ENCODE measurements at places on chromosomes 11 and 22.

GRCh38 chr22:48902001-48902869 is 925.4 kb downstream of the BRD1 start:
- no peak for DNase-seq

- DNase-seq = no peak
Measured at GRCh38 chr11:107882095-107882820, 23.7 kb upstream of the SLC35F2 start.

DNA sequence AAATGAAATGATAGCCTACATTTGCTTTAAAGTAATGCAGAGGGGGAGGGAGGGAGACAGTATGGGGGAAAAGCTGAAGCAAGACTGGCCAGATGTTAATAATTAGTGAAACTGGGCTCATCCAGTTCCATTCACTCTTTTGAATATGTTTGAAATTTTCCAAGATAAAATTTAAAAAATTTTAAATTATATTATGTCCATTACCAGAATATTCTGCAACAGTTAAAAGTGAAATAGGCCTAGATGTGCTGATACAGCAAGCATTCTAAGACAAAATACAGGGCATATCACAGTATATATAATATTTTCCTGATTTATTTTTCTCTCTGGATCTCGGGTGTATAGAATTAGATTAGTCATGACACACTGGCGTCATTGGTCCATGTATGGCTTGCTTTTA is 13.6 kb upstream of the ZNRF3 start:
- DNase-seq = no peak

DNA sequence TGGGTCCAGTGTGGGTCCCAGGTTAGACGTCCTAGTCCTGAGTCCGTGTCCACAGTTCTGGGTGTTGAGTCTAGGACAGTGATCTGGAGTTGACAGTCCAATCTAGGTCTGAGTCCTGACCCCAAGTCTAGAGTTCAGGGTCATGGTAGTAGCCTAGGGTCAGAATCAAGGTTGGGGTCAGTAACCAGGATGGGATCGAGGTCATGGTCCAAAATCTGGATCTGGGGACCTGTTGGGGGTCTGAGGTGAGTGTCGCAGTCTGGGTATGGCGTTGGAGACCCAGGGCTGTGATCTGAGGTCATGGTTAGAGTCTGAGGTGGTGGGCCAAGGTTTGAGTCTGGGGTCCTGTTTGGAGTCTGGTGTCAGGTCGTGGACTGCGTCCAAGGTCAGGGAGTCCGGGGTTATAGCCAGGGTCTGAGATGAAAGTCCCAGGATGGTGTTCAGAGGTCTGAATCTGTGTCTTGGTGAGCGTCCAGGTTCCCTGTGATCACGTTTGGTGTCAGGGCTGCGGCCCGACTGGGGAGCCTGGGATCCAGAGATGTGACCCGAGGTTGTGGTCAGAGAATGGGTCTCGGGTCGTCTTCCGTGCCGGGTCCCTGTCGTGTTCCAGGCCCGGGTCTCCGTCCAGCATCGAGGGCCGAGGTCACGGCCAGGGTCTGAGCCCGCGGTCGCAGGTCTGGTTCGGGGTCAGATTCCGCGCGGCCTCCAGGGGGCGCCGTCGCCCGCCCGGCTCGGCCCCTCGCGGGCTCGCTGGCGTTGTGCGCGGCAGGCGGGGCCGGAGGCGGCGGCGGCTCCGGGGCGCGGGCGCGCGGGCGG is 432 bp upstream of the GRK2 start:
- no peak for DNase-seq

- DNase-seq = no peak
Measured at GRCh38 chr11:85472953-85473352, 154.2 kb downstream of the DLG2 start.

GRCh38 chr22:45007391-45008185 is 2.2 kb downstream of the PHF21B start:
- DNase-seq = no peak

GRCh38 chr22:17342361-17342760 is 26.9 kb upstream of the CECR2 start:
- DNase-seq = no peak

DNA sequence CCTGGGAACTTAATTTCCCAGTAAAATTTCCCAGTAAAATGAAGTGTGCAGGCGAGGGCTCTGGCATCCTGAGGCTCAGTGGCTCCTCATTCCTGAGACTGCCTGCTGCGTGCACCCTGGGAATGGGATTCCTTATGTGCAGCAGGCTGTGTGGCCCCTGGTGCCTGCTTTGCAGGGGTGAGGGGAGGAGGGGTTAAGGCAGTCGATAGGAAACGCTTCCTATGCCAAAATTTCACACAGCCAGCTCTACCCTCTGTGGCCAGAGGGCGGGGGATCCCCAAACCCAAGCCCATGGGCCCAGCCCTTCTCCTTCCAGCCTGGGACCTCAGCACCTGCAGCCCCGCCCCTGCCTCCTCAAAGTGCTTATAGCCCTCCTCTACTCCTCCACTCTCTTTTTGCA is 12.1 kb upstream of the BAIAP2L2 start:
- no peak for DNase-seq
